ENCODE measurements at places on chromosomes 3 and 15.

DNA sequence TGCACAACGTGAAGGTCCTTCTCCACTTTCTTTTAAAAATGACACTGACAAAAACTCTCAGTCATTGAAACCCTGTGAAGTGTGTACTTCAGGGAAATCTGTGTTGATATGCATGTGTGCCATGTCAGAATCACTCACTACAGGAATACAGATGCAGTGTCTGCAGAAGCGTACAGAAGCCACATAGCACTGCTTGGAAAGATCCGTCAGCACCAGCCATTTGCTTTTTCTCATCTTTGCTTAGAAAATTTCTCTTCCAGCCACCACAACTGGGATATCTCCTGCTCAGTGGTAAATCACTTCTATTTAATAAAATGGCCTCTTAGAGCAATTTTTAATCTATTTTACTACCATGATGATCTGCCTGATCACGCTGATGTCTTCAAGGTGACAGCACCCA is 91.3 kb upstream of the ARHGEF26 start:
- no peak for DNase-seq

DNA sequence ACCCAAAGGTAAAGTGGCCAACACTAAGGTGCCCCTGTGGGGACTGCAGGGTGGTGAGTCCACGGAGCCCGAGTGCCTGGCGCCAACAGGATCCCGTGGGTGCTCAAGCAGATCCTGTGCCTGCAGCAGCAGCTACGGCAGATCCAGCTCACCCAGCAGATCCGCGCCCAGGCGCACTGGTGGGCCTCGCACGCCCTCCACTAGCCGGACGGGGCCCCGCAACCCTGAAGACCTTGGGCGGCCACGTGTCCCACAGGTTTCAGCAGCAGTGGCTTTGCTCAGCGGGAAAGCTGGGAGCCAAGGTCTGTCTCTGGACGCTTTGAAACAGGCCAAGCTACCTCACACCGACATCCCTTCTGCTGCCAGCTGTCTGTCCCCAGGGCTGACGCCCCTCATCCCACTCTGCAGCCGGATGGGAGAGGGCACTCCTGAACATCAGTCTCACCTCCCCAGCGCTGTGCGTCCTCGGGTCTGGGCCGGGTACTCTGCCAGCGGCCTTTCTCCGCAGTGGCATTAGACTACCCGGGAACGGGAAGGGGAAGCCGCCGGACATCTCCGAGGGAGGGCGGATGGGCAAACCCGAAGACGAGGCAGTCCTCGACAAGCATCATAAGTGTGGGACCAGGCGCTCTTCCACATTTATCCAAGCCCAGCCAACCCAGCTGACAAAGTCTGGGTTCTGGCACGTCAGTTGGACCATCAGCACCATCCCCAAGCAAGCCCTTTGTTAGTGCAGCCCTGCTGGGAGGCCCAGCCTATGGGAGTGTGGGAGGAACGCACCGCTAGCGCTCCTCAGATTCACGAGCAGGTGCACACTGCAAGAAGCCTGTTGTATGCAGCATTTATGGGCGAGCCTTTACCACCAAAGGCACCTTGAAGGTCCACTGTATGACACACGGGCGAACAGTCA is 212.6 kb upstream of the UBE2E2 start:
- DNase-seq: no peak

- no peak for DNase-seq
Measured at GRCh38 chr3:195111319-195111705, 159.6 kb downstream of the XXYLT1 start.

GRCh38 chr15:45529613-45530012 is 7.1 kb upstream of the SLC30A4 start:
- DNase-seq: no peak

DNA sequence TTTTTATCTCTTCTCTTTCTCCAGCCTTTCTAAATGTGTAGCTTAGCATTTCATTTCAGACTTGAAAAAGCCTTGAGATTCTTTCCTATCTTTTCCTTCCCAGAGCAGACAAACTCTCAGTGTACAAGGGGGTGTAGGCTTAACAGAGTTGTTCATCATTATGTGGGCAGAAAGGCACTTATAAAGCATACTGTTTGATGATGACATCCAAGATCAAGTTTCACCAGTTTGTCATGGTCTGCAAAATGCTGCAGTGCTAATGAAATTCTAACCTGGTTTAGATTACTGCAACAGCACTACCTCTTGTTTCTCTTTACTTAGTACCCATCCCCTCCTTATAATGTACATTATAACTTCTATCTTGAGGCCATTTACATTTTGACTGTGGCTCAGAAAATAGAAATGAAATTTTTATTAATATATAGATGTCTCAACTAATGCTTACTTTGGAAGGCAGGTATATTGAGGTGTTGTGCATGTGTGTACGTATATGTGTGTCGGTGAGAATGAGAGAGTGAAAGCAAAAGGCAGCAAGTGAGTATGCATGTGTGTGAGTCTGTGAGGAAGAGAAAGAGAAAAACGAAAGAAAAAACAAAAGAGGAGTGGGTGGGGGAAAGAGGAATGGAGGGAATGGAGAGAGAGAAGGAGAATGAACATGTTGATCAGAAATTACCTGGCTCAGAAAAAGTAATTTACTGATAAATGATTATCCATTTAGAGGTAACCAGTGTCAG is 1043.6 kb downstream of the TUSC7 start:
- DNase-seq: no peak

GRCh38 chr15:48533982-48534381 is 111.5 kb downstream of the FBN1 start:
- no peak for DNase-seq

DNA sequence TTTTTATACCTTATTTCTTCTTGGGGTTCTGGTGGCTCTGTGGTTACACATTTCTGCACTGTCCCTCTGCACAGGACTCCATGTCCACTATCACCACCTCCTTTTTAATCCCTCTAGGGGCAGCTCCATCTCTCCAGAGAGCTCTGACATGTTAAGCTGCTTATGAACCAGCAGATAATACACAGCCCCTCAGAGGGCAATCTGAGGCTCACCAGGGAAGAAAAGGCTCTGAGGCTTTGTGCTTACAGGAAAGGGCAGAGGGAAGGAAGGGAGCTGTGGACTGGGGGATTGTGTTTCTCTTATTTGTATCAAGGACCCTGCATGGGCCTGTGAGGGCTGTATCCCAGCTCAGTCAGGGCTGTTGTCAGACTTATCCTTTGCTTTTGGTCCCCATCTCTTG is 164.5 kb downstream of the EPHB1 start:
- no peak for DNase-seq

- DNase-seq: no peak
Measured at GRCh38 chr15:56844892-56845291, 73.6 kb upstream of the TCF12 start.

DNA sequence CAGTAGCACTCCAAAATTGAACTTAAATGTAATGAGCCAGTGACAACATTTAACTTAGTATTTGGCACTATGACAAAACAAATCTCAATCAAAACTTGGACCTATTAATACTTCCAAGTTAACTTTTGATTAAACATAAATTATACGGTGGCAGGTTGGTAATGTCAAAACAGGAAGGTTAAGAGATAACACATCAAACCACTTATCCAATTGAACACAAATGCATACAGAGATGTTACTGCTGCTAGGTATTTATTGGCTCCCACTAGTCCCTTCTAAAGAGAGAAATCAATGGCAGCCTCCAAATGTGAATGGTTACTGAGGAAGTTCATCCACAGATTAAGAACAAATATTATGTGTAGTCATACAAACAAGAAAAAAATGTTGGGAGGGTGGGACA is 1.8 kb downstream of the GSK3B start:
- no peak for DNase-seq

Measured in amygdala (tissue), 56 donors.